ENCODE measurements at places on chromosomes 6 and 20.

GRCh38 chr6:90295854-90296340 is 746 bp downstream of the BACH2 start:
- peak; percentile 64 for DNase-seq

GRCh38 chr6:82216549-82216948 is 31.0 kb downstream of the IBTK start:
- no peak for DNase-seq

- DNase-seq = no peak
These were observed 20.5 kb upstream of the SUPT3H start for GRCh38 chr6:45398075-45398813.

GRCh38 chr6:108806665-108807064 is 41.6 kb upstream of the ARMC2 start:
- no peak for DNase-seq

GRCh38 chr6:125526007-125526720 is 223.3 kb upstream of the HEY2 start:
- DNase-seq = no peak

GRCh38 chr6:34986845-34987246 is 97.8 kb downstream of the ANKS1A start:
- peak; percentile 75 for DNase-seq

GRCh38 chr6:27139756-27140579 is 107.5 kb upstream of the PRSS16 start:
- no peak for DNase-seq

DNA sequence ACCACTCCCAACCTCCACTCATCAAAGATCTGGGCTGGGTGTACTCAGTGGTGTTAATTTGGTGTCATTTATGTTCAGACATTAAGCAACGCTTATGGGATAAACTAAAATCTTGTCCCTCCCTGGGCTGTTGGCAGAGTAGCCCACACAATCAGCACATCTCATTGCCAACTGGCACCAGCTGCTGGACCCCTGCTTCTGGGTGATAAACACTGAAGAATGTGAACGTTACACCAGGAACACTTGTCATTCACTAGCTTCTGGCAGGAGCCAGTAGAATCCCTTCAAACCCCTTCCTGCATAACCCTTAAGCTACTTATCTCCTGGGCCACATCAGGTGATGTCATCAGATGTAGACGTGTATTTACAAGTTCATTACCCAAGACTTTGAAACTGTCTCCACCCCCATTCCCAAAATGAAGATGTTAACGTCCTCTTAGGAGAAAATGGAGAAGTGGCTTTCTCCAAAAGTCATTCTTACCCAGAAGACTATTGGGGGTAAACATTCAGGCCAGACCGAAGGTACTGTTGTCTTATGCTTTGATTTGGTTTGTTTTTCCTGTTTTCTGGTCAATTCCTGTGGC is 107.8 kb upstream of the CD93 start:
- DNase-seq = no peak

DNA sequence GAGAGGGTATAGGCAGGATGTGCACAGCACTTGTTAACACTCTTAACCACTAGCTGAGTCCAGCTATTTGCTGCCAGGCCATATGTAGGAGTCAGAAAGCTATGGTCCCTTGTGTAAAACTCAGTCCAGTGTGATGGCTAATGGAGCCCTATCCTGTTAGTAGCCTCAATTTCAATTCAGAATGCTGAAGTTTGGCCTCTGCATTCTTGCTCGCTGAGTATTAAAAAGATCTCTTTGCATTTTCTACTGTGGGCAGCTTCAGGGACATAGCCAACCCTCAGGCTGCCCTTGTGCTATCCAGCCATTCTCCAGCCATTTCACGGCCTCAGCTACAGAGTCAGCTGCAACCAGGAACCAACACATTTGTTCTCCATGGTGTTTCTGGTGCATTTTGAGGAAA is 92.5 kb downstream of the SPTLC3 start:
- no peak for DNase-seq

DNA sequence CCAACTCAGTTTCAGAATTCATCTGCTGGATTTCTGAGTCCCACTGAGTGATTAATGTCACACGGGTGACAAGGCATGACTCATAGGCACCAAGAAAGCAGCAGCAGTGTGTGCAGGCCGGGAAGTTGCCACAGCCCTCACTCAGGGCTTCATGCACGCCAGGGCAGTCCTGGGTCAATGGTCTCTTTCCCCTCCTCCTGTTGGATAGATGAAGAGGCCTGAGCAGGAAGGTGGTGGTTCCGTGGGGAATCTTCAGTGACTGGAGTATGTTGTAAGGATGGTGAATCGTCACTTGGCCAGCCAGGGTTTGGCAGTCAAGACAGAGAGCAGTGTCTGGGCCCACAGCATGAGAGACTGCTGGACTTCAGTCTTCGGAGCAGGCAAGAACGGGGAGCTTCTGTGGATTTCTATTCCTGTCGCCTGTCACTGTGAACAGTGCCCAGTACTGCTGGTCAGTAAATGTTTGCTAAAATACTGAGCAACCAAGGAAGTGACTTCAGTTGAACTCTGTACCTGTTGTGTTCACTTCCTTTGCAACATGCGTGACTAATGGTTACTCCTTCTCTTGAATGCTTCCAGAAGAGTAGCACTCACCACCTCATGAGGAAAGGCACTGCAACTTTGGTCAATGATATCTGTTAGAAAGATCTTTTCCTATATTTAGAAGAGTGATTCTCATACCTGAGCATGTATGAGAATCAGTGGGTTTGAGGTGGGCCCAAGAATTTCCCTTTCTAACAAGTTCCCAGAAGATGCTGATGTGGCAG is 62.0 kb upstream of the CD93 start:
- DNase-seq = no peak

- DNase-seq = no peak
These were observed 11.3 kb downstream of the DLK2 start for GRCh38 chr6:43444036-43444435.

DNA sequence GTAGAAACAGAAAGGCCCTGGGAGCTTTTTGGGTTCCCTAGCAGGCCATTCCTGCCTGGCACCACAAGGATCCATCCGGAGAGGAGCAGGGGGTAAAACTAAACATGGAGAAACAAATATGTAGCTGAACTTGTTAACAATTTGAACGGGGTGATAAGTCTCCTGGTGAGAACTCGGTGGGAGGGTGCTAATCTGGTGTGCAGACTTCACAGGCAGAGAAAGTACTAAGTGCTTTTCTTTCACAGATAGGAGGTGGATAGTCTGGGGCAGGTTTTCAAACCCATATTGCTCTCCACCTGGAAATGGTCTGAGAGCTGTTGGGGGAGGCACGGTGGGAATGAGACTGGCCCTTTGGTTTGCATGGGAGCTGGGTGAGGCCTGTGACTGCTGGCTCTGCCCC is 196.3 kb upstream of the FUT9 start:
- no peak for DNase-seq

DNA sequence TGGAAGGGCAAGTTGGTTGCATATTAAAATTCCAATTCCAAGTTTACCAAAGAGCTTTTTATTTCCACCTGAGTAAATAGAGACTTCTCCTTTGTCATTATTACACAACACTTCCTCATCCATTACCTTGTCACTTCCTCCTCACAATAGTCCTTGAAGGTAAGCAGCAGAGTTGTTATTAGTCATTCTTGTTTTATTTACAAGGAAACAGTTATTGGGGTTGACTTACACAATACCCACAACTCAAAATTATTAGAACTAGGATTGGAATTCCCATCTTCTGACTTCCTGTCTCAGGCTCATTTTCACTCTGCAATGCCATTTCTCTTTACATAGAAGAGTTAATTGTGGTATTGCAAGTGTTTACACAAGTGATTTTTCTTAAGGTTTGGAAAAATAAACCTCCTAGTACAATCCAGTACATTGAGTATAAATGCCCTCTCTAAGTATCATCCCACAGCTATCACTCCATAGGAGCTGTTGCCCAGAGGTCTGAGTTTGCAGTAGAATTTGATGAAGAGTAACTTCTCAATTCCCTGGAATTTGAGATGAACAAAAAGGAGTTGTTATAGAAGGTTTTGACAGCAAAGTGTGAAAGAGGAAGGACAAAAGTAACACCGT is 28.9 kb upstream of the MTRF1L start:
- DNase-seq = no peak

- DNase-seq = peak; percentile 11
These were observed 151.2 kb downstream of the GRM4 start for GRCh38 chr6:33994472-33995308.

GRCh38 chr6:30915591-30915946 is 1.5 kb downstream of the VARS2 start:
- peak; percentile 72 for DNase-seq

- no peak for DNase-seq
These were observed 66.8 kb upstream of the PTCHD4 start for GRCh38 chr6:48177786-48178185.

DNA sequence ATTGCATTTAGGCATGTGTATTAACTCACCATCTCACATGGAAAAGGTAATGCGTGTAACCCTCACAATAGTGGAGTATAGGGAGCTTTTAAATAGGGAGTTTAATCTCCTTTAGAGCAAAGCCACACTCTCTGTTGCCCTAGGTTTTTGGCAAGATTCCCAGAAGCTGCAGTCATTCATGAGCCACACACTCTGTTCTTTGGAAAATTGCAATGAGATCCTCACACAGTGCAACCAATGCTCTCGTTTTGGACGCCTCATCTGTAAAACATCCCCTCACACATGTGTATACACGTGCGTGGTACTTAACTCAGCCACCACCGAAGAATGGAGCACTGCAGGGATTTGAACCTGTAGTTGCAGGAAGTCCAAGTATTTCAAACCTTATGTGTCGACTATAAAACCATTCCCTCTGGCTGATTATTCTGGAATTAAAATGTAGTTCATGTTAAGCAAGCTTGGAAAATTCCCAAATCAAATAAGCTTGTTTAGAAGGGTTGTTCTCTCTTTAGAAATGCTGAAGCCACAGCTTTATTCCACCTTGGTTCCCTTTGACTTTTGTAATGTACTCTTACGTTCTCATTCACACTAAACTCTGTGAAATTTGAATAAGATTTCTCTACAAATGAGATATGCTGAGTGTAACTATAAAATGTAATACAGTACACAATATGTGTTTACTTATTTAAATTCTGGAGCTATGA is 489.8 kb upstream of the MANEA start:
- DNase-seq = peak; percentile 34

GRCh38 chr6:85419046-85419759 is 30.7 kb upstream of the NT5E start:
- DNase-seq = no peak

- peak; percentile 81 for DNase-seq
These were observed 61.8 kb downstream of the GCNT2 start for GRCh38 chr6:10582774-10583508.

Measured in NCI-H526 (cell line).